Suppressor macrophage (primary cell): ENCODE measurements at places on chromosomes 3 and 15.

DNA sequence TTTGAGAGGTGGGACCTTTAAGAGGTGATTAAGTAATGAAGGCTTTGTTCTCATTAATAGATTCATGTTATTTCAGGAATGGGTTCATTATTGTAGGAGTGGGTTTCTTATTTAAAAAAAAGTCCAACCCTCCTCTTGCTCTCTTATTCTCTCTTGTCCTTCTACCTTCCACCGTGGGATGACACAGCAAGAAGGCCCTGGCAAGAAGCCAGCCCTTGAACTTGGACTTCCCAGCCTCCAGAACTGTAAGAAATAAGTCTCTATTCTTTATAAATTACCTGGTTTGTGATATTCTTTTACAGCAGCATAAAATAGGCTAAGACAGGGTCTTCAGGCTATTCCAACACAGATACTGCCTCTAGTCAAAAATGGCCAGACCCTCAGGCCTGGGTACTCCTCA is 62.2 kb downstream of the MYLK start:
- DNase-seq: no peak

DNA sequence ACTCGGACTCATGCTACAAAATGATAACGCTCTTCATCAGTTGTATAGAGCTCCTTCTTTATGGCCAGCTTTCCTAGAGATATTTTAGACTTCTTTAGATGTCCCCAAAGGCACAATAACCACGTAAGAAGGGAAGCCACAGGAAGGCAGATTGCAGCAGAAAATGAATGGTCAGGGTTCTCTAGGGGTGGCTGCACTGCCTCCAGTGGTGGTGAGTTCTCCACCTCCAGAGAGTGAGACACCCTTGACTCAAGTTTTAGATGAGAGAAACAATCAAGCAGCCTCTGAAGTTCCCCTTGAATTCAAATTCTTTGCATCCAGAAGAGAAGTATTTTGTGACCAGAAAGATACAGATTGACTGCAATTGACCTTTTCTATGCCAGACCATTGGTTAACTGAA is 191.5 kb downstream of the TP63 start:
- DNase-seq: no peak

GRCh38 chr15:56679225-56679624 is 54.1 kb downstream of the ZNF280D start:
- no peak for DNase-seq

DNA sequence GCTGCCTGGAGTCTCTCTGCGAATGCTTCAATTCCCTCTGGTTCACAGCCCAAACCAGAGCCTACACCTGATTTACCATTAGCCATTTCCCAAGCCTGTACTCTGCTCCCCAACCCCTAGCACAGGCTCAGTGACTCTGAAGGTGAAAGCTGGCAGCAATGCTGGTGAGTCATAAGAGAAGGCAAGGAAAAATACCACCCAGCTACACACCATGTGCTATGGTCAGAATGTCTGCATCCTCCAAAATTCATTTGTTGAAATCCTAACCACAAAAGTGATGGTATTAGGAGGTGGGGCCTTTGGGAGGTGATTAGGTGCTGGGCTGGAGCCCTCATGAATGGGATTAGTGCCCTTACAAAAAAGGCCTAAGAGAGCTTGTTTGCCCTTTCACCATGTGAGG is 117.1 kb upstream of the TJP1 start:
- no peak for DNase-seq

DNA sequence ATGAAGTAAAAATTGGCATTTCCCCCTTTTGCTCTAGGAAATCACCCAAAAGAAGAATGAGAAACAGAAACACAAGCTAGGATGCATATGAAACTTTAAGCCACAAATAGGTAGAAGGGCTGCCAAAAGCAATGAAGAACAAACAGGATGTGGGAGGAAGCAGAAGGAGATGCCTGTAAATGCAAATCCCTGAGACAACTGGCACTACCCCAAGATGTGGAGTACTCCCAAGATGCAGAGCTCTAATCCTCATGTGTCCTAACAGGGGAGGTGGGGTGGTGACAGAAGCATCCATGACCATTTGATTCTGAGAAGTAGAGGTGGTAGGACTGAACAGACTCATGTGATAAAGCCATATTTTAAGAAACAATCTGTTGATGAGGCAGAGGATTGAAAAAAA is 31.9 kb upstream of the ZNF280D start:
- DNase-seq: no peak

GRCh38 chr15:66765478-66766281 is 63.6 kb downstream of the SMAD6 start:
- peak; percentile 69 for DNase-seq

GRCh38 chr3:196641333-196642054 is 2.0 kb downstream of the NRROS start:
- peak; percentile 49 for DNase-seq
